ENCODE measurements at places on chromosomes 11 and 22. TPM values are rescaled to one million over a fixed set of nuclear protein-coding genes. Genes with fewer than 3 reads are reported as not detected.

Gene PGA5
- total RNA-seq: not detected

GRCh38 chr22:38467904-38468442 is at the start of gene KDELR3:
Gene KDELR3 (plus strand): TSS chr22:38468096. CDS start chr22:38468234, 138 bp downstream.
- DNase-seq: no peak

Gene TYR
- not detected for total RNA-seq

- no peak for DNase-seq
Measured at GRCh38 chr11:45333001-45333971, 47.1 kb upstream of the SYT13 start.

- no peak for DNase-seq
Measured at GRCh38 chr11:78940500-78941225, 366.0 kb upstream of the NARS2 start.

GRCh38 chr22:46894081-46894671 is 131.7 kb downstream of the TBC1D22A start:
- no peak for DNase-seq

GRCh38 chr22:19343470-19343869 is 52.0 kb upstream of the CLTCL1 start:
- DNase-seq: no peak

- DNase-seq: no peak
Measured at GRCh38 chr11:122749005-122749687, 89.2 kb upstream of the CRTAM start.

Gene LRRN4CL
- total RNA-seq: 0.64 TPM

DNA sequence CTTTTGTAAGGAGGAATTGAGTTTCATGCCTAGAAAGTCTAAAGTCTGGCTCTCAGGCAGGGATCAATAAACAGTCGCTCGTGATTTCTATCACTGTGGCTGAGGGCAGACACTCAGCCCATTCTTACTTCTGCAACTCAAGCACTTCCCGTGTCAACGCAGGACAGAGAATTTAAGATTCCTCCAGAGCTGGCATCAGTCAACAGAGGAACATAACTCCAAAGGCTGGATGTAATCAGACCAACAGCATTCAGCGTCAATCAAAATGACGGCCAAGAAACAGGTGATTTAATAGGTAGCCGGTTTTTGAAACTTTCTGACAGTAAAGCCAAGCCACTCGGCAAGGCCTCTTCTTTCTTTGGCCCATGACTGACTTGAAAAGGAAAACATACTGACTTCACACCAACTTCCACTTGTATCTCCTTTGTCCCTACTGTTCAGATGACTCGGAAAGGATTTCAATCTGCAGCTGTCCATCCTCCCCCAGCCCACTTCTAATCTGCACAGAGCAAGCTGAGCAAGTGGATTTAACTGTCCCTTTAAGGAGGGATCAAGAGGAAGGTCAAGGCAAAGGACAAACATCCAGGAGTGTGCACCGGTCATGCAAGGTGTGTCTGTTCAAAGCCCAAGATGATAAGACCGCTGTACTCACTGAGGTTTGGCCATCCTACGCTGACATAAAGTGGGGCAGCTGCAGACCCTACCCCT is 9.5 kb downstream of the VPS37C start:
- no peak for DNase-seq

All from Caco-2 (cell line).